Stimulated activated CD8-positive, alpha-beta memory T cell treated with anti-CD3 and anti-CD28 coated beads, Interleukin-4, amount 100 ng/mL, for 4 hours (primary cell): ENCODE measurements at places on chromosomes 1 and 21.

- no peak for DNase-seq
Measured at GRCh38 chr1:221987860-221988520, 246.1 kb upstream of the DUSP10 start.

- DNase-seq = no peak
Measured at GRCh38 chr1:167934426-167935215, 1.9 kb upstream of the DCAF6 start.

GRCh38 chr1:9892563-9893528, 17.2 kb downstream of the CTNNBIP1 start:
- DNase-seq = no peak

DNA sequence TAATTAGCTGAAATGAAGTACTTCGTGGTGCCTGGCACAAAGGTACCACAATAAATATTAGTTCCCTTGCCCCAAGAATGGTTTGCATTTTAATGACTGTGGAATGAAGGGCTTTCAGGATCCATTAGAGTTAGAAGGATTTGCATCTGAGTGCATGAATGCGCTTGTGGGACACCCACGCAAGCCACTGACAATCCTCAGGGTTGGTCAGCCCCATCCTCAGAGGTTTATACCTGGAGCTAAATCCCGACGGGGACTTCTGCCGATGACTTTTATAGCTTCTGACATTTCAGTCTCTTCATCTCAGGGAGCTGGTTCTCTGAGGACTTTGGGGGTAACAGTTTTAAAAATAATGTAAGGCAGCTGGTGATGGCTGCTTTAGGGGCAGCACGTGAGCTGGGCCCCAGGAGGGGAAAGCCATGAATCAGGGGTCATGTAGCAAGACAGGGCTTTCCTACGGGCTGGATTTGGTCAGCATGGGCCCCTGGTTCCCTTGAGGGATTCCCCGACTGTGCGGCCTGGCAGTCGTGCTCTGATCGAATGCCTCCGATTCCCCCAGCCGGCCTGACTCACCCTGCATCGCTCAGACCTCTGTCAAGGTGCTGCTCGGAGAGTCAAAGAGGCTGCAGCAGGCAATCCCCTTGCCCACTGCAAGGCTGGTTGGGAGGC, 20.8 kb upstream of the IL10 start:
- DNase-seq = no peak

- no peak for DNase-seq
Measured at GRCh38 chr1:246394121-246394520, 113.0 kb downstream of the SMYD3 start.

DNA sequence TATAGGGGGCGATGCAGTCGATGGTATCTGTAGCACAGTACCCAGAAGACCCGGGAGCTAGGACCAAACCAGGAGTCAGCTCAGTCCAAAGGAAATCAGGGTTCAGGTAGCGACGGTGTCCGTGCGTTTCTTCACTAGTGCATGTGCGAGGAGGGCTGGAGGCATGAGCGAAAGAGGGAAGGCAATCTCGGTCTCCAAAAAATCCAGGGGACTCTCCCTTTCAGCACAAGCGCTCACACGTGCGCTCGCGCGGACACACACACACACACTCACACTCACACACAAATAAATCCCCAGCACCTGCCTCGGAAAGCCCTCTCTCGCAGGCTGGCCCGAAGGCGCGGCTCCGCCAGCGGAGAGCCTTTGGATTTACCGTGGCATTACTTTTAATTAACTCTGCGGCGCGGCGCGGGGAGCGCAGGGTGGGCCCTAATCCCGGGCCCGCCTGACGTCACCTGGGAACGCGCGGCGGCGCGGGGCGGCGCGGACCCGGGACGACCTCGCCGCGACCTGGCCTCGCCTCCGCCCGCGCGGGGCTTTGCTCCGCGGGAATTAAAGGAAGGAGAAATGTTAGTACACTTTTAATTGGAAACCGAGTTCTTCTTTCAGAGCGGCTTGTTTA, 121.2 kb downstream of the LMX1A start:
- DNase-seq = no peak

DNA sequence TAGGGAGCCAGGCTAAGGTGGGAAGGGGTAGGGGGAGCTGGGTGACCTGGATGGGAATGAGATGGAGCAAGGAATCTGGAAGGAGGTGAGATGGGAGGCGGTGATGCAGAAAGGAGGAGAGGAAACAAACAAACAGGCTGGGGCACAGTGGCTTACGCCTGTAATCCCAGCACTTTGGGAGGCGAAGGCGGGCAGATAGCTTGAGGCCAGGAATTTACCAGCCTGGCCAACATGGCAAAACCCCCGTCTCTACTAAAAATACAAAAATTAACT, 10.8 kb downstream of the CRABP2 start:
- DNase-seq = no peak

DNA sequence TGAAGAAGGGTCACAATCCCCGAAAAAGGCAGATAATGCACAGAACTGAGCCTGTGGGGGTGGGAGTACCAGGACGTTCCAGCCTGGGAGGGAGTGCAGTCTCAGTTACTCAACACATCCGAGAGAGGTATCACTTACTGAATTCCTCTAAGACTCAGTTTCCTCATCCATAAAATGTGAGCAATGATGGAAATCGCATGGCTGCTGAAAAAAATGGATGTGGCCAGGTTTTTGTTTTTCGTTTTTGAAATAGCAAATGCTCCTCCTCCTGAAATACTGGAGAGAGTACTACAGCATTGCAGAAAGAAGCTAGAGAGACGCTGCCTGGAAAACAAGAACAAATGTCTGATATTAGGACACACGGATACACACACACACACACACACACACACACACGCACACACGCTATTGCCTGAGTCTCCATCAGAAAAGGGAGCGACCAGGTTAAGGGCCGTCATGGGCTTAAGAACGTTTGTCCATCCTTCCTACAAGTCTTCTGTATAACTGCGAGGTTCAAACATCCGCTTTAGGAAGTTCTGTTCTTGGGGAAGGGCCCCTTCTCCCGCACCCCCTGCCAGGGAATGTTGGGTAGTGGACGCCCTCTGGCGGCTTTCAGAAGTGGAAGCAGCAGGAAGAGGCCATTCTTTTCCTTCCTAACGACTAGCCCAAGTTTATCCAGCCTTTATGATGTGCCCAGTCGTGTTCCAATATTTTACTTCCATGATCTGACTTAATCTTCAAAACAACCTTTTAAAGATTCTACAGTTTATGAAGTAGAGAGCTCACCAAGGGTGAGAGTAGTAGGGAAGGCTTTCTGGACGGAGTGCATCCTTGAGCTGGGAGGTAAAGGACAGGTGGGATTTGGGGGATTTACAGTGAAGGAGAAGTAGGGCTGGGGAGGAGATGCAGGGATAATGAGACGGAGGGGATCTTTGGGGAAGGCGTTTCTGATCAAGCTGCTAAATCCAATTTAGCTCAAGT, 699 bp upstream of the NES start:
- DNase-seq = no peak

- no peak for DNase-seq
Measured at GRCh38 chr21:45872471-45872870, 109.1 kb upstream of the COL6A1 start.

DNA sequence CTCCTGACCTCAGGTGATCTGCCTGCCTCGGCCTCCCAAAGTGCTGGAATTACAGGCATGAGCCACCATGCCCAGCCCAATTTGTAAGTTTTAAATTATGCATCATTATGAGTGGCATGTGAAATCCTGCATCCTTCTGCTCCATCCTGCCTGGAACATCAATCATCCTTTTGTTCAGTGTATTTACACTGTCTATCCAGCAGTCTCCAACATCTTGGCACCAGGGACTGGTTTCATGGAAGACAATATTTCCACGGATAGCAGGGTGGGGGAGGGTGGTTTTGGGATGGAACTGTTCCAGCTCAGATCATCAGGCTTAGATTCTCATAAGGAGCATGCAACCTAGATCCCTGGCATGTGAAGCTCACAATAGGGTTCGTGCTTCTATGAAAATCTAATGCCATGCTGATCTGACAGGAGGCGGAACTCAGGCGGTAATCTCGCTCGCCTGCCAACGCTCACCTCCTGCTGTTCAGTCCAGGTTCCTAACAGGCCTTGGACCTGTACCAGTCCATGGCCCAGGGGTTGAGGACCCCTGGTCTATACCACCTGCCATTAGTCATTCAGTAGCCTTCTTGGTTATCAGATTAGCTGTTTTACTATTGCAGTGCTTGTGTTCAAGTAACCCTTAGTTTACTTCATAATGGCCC, 22.2 kb upstream of the TCEA3 start:
- DNase-seq = no peak

- DNase-seq = no peak
Measured at GRCh38 chr21:32900814-32901213, 124.9 kb upstream of the OLIG2 start.

- DNase-seq = no peak
Measured at GRCh38 chr1:116999596-116999995, 2.0 kb upstream of the CD101 start.

DNA sequence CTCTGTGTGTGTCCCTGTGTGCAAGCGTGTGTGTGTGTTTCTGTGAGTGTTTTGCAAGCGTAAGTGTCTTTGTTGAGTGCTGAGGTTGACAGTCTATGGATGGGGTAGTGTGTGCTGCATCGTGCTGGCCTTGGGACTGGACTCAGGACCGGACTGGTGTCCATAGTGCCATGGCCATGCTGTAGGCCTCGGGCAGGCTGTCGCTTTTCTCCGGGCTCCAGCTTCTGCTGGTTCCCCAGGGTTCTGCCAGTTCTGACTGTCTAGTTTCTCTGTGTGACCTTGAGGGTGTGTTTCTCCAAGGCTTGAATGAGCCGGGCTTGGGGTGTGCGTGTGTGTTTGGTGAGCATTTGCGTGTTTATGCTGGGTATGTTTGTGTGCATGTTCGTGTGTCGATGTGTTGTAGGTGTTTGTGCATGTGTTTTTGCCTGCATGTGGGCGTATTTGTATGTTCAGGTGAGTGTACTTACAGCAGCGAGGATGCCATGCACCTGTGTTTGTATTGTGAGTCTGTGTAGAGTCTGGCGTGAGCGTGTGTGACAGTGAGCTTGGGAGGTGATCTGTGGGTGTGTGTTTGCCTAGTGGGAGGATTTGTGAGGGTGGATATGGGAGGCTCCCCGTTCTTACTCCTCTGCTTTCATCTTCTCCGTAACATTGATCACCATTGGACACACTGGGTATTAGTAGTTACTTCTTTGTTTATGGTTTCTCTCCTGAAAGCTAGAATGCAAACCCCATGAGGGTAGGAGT, 51.7 kb upstream of the POU3F1 start:
- DNase-seq = no peak

- no peak for DNase-seq
Measured at GRCh38 chr1:247998811-247999210, 14.6 kb upstream of the OR2L5 start.

DNA sequence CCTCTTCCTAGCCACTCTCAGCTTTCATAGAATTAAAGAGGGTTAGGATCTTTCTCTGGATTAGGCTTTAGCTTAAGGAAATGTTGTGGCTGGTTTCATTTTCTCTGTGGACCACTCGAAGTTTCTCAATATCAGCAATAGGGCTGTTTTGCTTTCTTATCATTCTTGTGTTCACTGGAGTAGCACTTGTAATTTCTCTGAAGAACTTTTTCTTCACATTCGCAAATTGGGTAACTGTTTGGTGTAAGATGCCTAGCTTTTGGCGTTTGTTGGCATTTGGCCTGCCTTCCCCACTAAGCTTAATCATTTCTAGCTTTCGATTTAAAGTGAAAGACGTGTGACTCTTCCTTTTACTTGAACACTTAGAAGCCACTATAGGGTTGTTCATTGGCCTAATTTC, 210.8 kb upstream of the PROX1 start:
- no peak for DNase-seq
